ENCODE measurements at places on chromosomes 4 and X.
A peak's percentile ranks its signal among the peaks of the same experiment; 100 is the strongest.

DNA sequence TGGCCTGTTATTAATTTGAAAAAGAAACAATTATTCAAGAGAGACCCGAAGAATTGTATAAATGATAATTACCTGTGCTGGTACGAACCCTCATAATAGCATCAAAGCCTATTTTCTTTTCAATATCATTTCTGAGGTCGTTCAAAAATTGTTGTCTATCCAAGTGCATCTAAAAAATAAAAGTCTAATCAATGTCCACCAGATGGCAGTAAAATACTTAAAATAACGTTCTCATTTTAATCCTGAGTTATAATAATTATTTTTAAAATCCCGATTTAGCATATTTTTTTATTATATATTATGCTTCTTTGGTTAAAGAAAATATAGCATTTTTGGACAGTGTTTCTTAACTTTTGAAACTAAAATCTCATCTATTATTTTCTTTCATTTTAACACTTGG, 55.7 kb downstream of the METTL14 start:
- no peak for DNase-seq

DNA sequence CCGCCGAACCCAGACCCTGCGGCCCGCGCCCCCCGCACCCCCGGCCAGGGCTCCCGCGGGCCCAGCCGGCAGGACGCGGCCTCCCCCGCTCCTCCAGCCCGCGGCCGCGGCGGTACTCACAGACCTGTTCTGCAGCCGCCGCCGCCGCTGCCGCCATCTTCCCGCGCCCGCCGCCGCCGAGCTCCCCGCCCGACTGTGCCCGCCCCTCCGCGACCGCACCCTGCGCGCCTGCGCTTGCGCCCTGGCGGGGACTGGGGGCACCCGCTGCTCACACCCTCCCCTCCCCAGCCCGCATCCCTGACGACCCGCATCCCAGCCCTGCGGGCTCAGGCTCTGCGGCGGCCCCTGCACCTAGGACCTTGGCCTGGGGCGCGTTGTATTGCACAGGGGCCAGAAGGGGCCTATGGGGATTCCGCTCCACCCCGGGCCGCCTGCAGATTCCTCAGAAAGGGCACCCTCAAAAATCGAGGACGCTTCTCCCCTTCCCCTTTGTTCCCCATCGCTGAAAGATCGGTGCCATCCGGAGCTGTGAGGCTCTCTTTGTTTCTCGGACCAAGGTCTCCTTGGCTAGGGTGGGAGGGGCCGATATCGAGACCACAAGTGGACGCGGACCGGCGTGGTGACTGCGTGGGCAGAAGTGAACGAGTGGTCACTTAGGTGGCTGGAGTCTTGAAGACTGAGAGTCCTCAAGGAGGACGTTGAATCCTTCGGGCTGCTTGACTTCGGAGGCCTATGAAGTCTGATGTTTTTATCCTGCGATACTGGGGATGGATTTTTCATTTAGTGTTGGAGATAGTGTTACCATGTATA, at the start of gene SGCB:
Gene SGCB (minus strand): TSS at position 197 of the 810 bp plus-strand sequence. CDS start 40 bp downstream, at position 157.
- DNase-seq: peak; percentile 62

DNA sequence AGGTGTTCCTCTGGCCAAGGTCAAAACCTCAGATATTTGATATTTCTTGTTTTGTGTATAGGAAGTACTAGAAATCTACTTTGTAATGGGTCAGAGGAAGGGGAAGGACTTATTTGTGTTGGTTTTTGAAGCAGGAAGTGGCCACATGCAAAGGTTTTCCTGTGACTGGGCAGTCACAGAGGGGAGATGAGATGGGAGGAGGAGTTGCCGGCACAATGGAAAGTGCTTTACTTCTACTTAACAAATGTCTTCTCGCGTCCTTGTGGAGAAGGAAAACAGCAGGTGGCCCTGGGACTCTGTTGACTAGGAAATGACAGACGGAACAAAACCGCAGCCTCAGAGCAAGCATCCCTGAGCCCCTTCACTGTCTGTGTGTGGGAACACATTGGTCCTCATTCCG, 46.6 kb downstream of the SHROOM2 start:
- no peak for DNase-seq

GRCh38 chr4:7620814-7621176, 186.1 kb upstream of the PSAPL1 start:
- DNase-seq: no peak

DNA sequence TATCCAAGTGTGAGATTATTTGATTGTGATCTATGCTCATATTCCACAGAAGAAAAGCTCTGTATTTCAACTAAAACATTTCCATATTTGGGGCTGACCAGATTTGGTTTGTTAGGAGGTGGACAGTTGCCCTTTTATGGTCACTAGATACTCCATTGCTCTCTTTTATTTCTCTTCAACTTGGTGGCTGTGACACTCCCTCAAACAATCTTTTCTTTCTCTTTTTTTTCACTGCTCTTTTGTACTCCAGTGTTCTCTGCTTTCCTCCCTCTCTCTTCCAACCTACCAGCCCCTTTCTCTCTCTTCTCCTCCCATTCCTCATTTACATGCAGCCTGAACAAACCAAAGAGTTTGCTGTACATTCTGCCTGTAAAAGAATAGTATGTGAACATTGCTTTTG, 48.8 kb downstream of the RBPJ start:
- no peak for DNase-seq

DNA sequence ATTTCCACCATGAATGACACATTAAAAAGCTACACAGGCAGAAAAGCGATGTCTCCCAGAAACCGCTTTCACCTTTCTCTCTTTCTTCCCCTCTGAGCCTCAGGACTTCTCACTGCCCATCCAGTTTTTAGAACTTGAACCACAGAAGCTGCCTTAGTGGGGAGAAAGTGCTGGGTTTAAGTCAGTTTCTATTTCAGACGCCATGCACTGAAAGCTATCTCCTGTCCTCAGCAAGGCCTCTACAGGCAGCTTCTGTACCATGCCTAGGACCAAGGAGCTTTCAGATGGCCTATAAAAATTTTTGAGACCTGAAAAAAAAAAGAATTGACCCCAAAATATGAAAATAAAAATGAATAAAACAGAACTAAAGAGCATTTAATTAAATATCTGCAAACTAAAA, 34.5 kb downstream of the RAB33B start:
- DNase-seq: no peak

DNA sequence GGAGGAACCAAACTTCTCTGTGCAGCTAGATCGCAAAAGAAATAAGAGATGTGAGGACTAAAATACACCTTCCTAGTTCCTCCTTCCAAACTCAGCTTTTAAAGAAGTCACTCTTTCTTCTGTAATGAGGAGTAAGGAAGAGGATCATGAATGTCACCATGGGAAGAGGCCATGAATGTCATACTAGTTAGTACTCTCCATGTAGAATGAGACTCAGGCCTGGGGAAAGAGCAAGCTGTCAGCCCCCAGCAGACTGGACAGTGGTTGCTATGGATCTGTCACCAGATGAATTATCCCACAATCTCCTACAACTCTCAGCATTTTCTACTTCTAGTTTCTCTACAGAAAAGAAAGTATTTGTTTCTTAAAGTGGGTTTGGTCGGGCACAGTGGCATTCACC, 57.1 kb upstream of the PRDM8 start:
- DNase-seq: no peak

DNA sequence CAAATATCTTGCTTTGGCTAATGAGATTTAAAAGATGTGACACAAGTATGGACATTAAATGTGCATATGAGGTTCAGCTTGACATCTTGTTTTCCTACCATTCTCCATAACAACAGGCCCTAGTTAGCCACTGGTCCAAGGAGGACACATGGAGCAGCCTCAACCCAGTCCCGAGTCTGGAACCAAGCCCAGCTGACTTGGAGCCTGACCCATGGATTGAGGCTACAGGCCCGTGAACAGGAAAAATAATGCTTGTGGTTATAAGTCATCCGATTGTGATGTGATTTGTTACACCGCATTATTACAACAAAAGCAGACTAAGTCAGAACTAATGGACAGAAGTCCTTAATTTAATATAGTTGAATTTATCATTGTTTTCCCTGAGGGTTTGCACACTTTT, 123.2 kb upstream of the BANK1 start:
- DNase-seq: no peak

GRCh38 chr4:177687117-177687516, 244.9 kb upstream of the AGA start:
- DNase-seq: no peak

DNA sequence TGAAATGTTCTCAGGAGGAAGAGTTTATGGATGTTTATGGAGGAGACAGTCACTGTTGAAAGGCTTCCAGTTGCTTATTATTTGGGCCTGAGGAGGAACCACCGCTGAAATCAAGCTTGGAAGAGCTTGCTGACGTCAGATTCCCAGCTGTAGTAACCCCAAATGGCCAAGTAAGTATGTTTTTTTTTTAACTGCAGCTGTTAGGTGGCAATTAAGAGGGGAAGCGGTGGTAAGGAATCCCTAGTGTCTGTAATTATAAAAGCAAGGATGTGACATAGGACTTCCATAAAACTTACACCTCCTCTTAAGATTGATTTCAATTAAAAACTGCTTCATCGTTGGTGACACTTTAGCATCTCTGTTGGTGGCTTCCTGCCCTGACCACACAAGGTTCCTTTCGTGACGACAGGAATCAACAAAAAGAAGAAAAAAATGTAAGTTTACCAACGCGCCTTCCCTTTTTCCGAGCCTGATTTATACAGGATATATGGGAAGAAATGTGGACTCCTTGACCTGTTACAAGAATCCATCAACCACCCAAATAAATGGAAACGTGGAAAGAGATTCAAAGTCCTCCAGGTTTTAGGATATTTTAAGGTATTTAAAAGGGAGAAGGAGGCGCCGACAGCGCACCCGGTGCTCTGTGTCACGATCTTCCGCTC, 884 bp downstream of the RELL1 start:
- DNase-seq: no peak

- peak; percentile 24 for DNase-seq
Measured at GRCh38 chrX:65581661-65582339, 47.2 kb upstream of the LAS1L start.

- no peak for DNase-seq
Measured at GRCh38 chr4:137587796-137588195, 55.5 kb upstream of the PCDH18 start.

DNA sequence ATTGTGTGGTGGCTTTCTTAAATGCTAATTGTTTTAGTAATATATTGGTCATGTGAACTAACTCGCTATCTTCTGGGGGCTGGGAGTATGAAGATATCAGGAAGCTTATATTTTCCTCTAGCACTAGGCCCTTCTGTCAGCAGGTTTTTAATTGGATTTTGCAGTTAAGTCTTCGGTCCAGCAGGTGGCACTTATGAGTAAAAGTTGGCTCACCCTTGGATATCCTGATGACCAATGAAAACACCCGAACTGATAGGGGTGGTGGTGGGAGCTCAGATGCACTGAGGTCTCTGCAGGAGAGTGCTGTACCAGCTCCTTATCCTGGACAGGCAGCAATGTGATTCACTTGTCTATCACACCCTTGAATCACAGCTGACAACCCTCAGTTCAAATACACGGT, 1365.8 kb upstream of the DIAPH2 start:
- no peak for DNase-seq

DNA sequence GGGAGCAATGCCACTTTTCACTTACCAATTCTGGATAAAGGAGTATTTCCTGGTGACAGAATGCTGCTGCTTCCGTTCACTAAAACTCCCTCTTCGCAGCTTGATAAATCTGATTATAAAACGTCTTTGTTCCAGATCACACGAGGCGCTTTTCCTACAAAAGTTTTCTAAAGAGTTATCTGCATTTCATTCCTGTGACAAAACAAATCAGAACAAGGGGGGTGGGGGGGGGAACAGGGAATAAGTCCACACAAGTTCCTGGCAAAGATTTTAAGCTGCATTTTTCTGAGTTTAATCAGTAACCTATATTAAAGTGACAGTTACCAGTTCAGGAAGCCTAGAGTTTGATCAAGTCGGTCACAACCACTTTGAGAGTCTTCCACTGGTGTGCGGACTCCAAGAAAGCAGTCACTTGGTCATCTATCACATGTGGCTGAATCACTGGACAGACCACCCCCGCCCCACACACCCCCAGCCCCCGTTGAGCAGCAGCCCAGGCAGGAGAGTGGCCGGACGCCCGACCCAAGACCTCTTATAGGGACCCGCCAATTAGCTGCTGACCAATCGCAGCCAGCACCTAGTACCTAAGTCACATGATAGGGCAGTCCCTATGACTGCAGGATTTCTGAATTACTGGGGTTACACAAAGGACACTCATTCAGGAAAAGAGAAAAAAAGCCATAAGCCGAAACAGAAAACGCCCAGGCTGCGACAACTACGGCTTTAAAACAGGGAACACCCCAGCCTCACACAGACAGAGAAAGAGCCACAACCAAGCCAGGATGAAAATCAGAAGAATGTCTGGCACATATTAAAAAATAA, 569.3 kb upstream of the DIPK2B start:
- DNase-seq: no peak

GRCh38 chrX:55640854-55641253, 17.7 kb downstream of the FOXR2 start:
- DNase-seq: no peak

DNA sequence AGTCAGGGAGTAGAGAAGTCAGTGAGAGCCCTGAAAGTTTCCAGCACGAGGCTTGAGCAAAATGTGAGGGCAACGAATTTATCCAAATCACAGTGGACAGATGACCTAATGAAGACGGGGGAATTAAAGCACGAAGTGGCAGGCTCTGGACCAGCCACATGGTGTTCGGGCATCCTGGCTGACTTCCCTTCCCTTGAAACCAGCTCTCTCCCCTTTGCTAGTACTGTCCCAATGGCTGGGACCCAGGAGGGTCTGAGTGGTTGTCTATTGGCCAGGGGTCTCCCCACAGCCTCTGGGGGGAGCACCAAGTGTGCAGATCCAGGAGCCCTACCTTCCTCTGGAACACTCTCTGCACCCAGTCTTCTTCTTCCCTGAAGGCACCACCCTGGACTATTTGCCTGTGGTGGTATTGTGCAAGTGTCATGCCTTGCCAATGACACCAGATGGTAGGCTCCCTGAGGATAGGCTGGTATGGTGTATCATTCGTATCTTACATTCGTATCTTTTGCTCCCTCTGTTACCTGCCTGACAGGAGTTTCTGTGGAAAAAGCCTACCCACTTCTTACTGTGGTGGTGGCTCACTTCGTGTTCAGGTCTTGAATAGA, 2.1 kb downstream of the APLN start:
- DNase-seq: no peak

DNA sequence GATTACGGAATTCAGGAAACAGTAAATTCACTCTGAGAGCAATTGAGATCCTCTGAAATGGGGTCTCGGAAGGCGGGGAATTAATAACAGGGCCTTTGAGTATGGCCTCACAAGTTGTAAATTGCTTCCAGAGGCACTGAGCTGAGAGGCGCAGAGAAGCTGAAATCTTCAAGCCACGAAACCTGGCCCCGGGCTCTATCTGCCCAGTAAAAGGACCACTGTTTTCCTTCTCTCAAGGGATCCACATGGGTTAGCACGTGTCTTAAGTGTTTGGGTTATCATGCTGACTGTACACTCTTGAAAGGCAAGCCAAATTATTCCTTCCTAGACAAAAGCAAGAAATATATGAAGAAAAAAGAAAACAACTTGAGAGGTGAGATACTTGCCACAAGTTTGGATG, 1012.9 kb upstream of the FTHL17 start:
- DNase-seq: no peak
